ENCODE measurements at places on chromosomes 11 and 22.
A peak's percentile ranks its signal among the peaks of the same experiment; 100 is the strongest.

GRCh38 chr11:125763483-125763882 lies 15.1 kb downstream of the PATE2 start:
- DNase-seq, result no peak

GRCh38 chr11:128804481-128804880 lies 62.6 kb downstream of the KCNJ1 start:
- no peak for DNase-seq

DNA sequence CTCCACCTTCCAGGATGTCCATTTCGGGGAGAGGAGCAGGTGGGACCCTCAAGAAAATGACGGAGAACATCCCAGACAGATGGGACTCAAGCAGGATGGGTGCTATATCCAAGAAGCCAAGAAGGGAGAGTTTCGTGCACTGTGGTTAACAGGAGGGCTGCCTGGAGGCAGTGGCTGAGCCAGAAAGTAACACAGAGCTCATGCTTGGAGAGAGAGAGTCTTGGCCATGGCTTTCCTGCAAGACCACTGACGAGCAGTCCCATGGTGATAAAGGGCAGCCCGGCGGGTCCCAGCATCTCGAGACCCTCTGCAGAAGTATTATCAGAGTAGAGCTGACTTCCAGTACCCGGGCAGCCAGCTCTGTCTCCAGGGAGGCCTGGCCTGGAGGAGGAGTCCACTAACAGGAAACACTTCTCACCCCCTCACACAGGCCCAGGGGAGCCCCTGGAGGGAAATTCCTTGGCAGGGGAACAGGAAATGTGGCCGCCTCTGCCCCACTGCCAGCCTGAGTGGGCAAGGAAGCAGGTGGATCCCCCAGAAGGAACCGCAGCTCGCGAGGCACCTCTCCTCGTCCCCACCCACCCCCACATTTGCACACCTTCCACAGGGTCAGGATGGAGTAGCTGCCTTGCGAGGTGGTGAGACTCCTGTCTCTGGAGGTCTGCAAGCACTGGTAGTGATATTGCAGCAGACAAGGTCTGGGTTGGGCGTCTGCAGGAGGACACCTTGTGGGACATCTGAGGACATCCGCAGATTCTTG lies 32.2 kb downstream of the CYTH4 start:
- no peak for DNase-seq

DNA sequence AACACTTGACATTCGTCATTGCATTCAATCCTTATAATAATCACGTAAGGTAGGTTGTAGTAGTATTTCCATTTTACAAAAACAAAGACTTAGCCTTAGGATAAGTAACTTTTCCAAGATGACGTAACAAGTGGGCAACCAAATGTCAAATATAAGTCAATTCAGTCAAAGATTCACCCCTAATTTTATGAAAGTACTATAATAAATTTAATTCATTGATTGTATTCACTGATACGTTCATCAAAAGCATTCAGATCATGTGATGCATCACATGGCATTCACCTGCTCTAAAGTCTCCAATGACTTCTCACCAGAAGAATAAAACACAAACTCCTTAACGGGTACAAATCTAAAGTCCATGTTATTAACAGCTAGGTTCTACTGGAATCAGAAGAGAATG lies 2.1 kb downstream of the KIF18A start:
- no peak for DNase-seq

- peak; percentile 5 for DNase-seq
Observed at GRCh38 chr22:40238425-40239344, 61.0 kb downstream of the TNRC6B start.
